ENCODE measurements at places on chromosomes 3 and 15.
A peak's percentile ranks its signal among the peaks of the same experiment; 100 is the strongest.

DNA sequence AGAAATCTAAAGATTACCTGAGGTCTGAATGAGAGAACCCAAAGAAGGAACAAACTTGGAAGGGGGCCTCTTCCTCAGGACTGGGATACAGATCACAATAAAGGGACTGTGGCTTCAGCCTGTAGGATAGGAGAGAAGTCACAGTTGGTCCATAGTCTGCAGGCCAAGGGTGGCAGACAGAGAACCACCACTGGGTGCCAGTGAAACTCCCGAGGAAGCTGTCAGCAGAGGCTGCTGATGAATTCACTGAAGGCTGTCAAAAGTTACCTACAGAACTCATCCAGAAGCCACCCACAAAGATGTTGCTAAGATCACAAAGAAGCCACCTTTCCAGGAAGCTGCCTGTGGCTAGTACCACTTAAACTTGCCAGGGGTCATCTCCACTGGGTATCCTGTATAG lies 78.5 kb downstream of the TMCO5A start:
- DNase-seq = no peak

DNA sequence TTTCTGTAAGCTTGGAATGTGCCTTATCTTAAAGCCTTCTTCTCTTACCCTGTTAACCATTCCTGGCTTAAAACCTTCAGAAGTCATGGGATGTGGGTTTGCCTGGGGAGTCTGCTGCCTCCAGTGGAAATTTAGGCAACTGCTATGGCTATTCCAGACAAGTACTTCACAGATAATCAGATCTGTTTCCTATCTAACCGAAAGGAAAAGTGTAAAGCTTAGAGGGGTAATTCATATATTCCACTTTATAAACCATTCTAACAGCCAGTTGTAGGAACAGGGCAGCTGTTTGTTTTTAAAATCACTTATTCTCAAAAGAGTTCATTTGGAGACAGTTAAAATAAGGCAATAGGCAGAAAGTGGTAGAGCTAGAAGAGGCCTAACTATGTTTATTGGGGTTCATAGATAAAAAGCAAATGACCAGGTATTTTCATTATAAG lies 219.9 kb downstream of the TCF12 start:
- DNase-seq = peak; percentile 63

DNA sequence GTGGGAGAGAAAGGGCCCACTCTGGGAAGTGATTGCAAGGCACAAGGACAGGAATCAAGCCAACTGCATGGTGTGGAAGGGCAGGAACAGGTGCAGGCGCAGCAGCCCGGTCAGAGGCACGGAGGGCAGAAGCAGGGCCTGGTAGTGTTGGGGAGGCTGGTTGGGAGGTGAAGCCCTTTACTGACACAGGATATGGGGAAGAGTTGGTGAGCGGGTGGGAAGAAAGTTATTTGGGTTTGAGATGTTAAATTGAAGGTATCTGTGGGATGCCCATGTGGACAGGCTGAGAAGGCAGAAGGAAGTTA lies 83.6 kb upstream of the ABHD2 start:
- DNase-seq = no peak

GRCh38 chr15:47804733-47805132 lies 87.4 kb downstream of the SEMA6D start:
- no peak for DNase-seq

DNA sequence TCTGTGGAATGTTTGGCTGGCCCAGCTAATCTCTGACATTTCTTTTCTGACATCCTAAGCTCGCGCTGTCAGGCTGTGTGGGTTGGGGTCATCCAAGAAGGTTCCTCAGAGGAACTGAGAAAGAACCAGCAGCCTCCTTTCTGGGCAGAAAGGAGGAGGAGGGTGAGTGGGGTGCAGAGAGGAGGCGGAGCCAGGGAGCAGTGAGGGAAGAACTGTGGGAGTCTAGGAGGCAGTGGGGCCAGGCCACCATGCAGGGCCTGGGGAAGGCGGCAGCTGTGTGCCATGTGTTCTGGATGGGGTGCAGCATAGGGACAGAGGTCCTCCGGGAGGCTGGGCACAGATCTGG lies 5.3 kb downstream of the SEMA7A start:
- no peak for DNase-seq

- DNase-seq = no peak
These were observed 82.1 kb downstream of the SEC22A start for GRCh38 chr3:123283657-123284398.

DNA sequence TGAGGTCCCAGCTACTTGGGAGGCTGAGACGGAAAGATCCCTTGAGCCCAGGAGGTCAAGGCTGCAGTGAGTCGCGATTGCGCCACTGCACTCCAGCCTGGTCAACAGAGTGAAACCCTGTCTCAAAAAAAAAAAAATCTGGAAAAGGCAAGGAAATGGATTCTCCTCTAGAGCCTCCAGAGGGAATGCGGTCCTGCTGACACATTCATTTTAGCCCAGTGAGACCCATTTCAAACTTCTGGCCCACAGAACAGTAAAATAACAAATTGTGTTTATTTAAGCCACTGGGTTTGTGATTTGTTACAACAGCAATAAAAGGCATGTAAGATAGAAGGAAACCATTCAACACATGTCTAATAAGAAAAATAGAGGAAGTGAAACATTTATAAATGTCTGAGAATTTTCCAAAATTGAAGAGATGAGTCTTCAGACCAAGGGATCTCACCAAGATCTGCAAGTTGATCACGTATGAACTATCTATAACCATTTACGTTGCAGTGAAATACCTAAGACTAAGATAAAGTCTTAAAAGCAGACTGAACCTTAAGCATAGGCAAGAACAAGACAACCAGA lies at the start of gene HTR3E:
HTR3E (plus strand) TSS at position 254 of the 573 bp plus-strand sequence. CDS start 466 bp downstream, outside the sequence.
- no peak for DNase-seq

GRCh38 chr15:58631319-58631718 lies 118.2 kb downstream of the ADAM10 start:
- DNase-seq = no peak

DNA sequence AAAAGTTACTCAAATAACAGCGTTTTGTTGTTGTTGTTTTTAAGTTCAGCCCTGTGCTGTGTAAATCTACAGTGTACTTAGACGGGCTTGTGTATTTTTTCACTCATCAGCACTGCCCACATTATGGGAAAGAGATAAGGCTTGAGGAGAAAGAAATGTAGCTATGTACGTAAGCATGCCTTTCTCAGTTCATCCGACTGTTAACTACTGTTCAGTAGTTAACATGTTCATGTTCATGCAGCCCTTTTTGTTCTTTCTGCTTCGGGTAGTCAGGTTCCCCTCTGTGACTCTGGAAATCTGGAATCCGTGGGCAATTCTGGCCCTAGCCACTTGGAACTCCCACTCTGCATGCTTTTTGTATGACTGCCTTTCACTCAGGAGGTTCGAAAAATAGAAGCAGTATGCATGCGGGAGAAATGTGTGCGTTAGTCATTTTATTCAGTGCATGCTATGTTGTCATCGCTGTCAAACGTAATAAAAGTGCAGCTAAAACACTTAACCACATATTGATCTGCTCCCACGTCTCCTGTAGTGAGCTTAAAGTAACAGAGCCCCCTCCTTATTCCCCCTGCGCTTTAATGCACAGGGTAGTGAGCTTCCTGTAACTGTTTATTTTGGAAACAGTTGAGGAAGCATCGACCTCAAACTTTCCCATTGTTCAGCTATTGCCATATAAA lies 283.1 kb upstream of the NR2F2 start:
- peak; percentile 18 for DNase-seq

GRCh38 chr15:70480196-70480856 lies 283.0 kb downstream of the UACA start:
- DNase-seq = no peak

DNA sequence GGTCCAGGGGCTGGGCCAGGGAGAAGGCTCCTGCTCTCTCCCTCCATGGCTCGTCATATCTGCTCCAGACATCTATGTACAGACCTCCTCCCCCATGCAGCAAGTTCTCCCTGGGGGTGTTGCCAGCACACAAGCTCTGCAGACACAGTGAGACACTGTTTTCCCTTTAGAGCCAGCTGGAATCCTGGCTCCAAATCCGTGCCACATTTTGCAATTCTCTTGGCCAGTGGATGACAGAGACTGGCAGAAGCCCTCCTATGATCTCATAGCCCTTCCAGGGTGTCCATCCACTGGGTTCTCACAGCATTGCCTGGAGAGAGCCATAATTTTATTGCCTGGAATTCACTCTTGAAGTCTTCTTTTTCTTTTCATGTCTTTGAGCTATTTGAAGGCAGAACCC lies 203.9 kb downstream of the TLE3 start:
- no peak for DNase-seq

- no peak for DNase-seq
These were observed 95.3 kb upstream of the SOX2 start for GRCh38 chr3:181616088-181617070.

DNA sequence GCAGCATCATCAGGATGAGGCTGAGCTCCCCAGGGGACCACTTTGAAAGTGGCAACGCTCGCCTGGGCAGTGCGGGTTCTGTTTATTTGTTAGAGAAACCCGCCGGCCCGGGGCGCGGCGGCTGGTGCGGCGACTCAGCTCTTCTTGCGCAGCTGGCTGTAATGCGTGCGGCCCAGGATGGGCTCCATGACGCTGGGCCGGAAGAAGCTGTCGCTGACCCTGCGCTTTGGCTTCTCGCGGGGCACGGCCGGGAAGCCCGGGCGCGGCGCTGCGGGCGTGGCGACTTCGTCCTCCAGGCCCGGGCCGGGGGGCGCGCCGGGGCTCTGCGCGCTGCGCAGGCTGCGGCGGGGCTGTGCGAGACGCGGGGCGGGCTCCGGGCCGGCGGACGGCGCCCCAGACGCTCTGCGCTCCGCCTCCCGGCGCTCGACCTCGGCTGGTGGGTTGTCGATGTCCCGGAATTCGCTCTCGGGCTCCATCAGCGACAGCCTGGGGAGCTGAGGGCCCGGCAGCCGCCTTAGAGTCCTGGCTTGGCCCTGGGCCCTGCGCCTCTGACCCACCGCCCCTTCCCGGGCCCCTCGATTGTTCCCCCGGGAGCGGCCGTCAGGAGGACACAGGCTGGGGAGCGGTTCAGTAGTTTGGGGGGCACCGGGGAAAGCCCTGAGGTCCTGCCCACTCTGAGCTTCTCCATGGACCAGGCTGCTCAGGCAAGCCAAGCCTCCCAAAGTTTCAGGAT lies 10.3 kb upstream of the KIF7 start:
- peak; percentile 58 for DNase-seq

- no peak for DNase-seq
These were observed 70.4 kb upstream of the C15orf39 start for GRCh38 chr15:75131269-75131643.

GRCh38 chr3:104947943-104948342 lies 418.8 kb upstream of the ALCAM start:
- no peak for DNase-seq

- no peak for DNase-seq
These were observed 27.1 kb downstream of the FILIP1L start for GRCh38 chr3:100087198-100087597.

GRCh38 chr15:70920981-70921696 lies 28.5 kb downstream of the LRRC49 start:
- no peak for DNase-seq

DNA sequence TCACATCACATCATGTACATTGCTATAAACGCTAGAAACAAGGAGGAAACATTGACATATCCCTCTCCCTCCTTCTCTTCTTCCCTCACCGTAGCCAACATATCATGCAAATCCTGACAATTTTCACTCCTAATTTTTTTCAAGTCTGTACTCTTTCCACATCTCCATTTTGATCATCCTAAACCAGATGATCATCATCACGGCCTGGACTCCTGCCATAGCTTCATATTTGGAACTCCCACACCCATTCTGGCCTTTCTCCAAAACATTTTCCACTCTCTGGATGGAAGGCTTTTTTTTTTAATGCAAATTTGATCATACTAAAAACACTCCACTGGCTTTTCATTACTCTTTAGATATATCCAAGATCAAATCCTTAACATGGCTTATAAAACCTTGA lies 248.0 kb upstream of the CNTN3 start:
- DNase-seq = no peak

DNA sequence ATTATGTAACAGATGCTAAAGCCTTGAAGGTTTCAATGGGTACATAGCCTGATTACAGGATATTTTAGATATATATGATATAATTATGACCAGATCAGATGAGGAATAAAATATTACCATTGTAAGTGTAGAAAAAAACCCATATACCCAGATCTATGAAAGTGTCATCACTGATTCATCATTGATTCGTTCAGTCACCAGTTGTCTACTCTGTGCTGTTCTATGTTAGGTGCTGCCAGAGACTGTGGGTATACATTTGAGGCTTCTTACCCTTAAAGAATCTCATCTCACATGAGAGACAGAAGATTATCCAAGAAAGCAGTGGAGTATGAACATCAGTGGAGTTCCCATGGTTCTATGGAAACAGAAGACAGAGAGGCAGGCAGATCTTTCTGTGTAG lies 92.2 kb downstream of the MBNL1 start:
- no peak for DNase-seq

GRCh38 chr3:181752202-181752671 lies 40.5 kb downstream of the SOX2 start:
- DNase-seq = no peak

DNA sequence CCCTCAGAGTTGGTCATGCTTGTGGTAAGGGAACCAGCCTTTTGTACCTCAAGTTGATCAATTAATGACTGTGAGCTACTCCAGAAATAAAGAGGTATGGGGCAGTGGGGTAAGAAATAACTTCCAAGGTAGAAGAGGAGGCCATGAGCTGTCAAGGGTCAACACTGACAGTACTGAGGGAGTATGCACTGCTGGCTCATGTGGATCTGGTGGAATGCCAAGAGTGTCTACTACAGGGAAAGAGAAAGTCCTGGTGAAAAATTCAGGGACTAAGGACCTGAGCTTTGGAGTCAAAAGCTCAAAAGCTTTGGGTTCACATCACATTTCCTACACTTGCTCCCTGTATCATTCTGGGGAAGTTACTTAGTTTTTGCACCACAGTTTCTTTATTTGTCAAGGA lies 154.9 kb downstream of the SEMA6D start:
- no peak for DNase-seq

DNA sequence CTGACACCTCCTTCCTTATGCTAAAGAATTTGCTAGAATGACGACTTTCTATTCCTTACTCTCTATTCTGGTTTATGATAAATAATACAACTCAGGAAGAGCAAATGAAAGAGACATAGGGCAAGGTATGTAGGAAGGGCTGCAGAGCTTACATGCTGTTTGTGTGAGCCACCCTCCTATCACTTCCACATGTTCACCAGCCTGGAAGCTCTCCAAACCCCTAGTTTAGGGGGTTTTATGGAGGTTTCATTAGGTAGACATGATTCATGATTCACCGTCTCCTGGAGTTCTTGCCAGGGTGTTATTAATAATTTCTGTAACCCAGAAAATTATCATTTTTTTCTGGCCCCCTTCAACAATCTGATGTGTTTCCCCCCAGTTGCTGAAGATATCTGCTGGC lies 172.1 kb upstream of the COL8A1 start:
- no peak for DNase-seq

DNA sequence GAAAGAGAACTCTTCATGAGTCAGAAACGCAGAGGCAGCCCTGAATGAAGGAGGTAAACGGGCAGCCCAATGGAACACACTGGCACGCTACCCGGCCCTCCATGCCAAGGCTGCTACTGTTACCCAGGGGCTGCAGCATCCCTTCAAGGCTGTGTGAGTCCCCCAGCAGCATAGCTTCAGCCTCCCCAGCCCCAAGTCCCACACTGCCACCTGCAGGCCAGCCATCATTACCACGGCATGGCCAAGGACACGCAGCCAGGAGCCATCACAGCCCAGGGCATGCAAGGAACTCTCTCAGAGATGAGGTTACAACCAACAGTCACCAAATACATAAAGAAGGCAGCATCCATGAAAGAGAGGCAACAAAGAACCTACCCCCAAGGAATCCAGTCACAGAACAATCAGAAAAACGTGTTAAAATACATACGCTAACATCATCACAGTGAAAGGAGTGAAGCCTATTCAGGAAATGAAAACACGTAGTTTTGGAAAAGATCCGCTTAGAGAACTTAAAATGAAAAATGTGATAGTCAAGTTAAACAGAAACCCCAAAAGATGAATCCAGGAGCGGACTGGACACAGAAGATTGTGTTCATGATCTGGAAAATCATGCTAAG lies 22.4 kb downstream of the PLA2G4F start:
- peak; percentile 47 for DNase-seq
